Karpas-422 (cell line): ENCODE measurements at places on chromosomes 13 and 19.

DNA sequence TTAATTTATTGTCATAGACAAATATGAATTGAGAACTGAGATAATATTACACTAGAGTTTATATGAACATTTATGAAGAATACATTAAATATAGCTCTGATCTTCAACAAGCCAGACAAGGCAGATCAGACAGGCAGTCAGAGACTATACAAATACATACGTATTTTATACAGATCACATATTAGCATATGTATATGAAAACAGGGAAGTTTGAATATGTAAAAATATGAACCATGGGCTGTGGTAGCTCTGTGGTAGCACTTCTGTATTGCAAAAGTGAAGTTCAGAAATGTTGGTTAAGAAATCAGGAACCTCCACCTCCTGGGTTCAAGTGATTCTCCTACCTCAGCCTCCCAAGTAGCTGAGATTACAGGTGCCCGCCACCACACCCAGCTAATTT, 20.7 kb downstream of the GPR180 start:
- DNase-seq: no peak

DNA sequence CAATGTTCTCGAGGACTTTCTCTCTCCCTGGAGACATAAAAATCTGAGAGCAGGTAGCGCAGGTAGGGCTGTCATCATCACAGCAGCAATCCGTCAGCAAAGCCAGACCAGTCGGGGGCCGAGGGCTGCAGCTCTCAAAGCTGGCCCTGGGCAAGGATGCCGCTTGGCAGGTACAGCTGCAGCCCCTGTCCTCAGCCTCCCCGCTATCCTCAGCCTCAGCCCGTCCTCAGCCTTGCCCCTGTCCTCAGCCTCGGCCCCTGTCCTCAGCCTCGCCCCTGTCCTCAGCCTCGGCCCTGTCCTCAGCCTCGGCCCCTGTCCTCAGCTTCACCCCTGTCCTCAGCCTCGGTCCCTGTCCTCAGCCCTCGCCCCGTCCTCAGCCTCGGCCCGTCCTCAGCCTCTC, 10.9 kb downstream of the C13orf46 start:
- DNase-seq: no peak

DNA sequence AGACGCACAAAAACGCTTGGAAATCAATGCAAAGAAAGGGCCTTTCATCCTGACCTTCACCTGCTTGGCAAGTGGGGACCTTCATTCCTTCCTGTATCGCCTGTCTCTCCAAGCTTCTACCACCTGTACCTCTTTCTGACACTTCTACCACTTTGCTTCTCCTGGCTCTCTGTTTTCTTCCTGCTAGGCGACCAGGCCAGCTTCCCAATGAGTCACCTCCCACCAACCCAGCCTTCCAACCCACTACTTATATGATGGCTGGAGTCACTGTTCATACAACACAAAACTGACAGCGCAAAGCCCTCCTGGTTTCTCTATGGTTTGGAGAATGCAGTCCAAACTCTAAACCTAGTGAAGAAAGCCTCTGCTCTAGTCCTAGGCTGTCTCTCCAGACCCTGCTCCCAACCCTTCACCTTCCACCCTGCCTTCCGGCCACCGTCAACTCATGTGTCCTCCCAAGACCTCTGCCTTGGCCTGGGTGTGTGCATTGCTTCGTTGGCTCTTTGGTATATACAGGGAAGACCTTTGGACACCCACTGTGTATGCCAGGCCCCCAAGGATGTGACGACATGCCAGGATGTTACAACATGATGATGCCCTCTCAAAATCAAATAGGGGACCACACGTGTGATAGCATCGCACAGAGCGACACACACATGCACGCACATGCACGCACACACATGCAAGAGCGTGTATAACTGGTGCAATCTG, 148.5 kb downstream of the STK24 start:
- no peak for DNase-seq

- DNase-seq: no peak
These were observed 1063.5 kb upstream of the PCDH9 start for GRCh38 chr13:68293631-68294030.

- no peak for DNase-seq
These were observed 55.3 kb upstream of the SLITRK1 start for GRCh38 chr13:83937579-83937978.

- no peak for DNase-seq
These were observed 39.2 kb upstream of the FGF14 start for GRCh38 chr13:102441085-102441484.

DNA sequence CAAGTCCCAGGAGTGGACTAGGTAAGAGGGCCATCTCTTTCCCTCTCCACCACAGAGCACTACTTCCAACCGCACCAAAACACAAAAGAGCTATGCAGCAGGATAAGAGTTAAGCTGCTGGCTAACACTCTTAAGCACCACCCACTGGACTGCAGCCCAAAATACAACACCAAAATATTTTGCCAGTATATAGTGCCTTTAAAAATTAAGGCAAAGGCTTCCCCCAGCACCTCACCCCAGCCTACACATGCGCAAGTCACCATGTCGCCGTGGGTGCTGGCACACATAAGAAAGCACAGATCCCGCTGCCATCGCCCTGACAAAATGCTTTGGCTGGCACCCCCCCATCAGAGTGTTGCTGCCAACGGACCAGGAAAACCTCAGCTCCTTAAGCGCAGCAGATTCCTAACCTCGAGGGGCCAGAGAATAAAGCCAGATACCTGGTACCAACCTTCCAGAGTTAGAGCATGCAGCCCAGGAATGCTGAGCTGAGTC, 608.3 kb downstream of the PCDH17 start:
- DNase-seq: no peak

DNA sequence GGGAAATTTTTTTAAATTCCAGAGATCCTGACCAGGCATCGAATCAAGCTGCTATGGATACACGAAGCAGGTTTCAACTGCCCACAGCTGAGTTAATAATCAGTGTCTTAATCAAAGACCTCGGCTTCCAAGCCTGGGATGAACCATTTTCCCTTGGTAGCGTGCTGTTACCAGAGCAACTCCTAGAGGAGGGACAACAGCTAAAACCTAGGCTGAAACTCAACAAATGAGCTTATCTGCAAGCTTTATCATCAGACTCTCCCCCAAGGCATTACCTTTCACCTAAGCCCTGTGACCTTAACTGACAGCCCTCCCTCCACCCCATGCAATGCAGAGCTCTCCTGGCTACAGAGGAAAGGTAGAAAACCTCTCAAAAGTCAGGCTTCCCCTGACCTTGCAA, 39.7 kb downstream of the RCBTB1 start:
- no peak for DNase-seq

GRCh38 chr13:43243711-43244110, 220.3 kb downstream of the DNAJC15 start:
- DNase-seq: no peak

DNA sequence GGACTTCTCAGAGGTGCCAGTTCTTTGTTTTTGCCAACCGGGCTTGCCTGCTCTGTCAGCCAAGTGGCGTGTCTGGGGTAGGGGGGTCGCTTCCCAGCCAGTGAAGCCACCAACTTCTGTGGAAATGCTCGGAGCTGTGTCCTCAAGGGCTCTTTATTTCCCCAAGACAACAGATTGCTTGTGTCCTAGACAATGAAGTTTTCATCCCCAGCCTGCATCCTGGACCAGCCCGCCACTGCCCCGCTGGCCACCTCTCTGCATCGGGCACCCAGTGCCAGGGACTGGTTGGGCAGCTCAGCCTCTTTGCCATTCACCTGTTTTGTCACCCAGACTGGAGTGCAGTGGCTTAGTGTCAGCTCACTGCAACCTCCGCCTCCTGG, 3.7 kb downstream of the RAB11B start:
- no peak for DNase-seq

- no peak for DNase-seq
These were observed 65.7 kb downstream of the IPO5 start for GRCh38 chr13:98019186-98019585.

- DNase-seq: peak; percentile 96
These were observed 47.3 kb upstream of the SHKBP1 start for GRCh38 chr19:40529093-40529954.

- no peak for DNase-seq
These were observed 1.2 kb downstream of the CHST8 start for GRCh38 chr19:33622809-33623511.

DNA sequence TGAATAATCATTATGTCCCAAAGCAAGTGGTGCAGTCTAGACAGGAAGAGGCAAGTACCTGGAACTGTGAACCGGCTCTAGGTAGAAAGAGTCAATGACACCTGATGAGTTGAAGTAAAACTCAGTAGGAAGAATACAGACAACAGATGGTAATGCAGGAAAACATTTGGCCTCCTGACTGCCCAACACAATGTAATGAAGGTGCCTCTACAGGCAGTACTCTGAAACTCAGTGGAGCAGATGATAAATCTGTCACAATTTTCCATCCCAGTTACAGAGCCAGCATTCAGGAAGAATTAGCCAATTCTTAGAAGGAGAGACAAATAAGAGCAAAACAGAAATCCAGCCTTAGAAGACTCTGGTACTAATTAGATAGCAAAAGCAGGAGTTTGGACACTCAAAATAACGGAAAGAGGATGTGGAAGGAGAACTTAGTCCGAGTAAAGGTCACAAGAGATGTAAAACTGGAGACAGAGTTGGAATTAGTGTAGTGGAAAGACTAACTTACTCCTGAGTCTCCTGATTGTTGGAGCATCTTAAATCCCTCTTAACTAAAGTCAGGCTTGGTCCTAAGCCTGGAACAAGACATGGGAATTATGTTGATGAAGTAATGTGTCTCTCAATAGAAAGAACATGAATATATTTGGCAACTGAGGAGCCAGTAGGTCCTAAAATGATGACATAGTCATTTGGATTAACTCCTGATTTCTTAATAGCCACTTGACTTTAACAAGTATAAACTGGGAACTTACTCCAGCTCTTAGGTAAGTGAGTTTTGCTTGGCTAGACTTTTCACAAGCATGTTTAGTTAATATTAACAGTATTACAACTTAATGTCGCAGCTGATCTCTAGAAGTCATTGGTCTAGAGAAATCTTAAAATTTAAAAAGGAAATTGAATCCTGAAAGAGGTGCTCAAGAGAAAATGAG, 457.3 kb upstream of the MIR17HG start:
- no peak for DNase-seq

DNA sequence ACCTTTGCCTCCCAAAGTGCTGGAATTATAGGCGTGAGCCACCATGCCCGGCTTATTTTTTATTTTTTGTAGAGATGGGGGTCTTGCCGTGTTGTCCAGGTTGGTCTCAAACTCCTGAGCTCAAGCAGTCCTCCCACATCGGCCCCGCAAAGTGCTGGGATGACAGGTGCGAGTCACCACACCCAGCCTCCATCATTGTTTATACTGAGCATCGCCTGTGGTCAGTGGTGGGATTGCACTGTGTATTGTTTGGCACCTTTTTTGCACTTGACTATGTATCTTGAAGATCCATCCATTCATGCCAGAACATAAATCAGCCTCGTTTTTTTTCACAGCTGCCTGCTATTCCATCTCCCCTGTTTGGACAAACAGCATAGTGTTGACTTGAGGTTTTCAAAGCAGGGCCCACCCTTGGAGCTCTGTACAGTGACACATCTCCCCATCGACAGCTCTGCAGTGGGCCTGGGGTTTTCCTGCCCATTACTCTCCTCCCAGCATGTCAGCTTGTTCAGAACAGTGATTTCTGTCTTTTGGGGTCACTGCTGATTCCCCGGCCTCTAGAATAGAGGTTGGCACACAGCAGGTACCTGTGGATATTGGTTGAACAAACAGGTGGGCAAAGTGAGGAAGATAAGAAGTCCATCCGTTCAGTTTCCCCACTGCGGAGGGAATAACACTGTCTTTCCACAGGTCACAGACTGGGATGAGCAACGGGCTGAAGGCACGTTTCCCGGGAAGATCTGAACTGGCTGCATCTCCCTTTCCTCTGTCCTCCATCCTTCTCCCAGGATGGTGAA, 8.2 kb upstream of the UPK1A start:
- DNase-seq: peak; percentile 40

DNA sequence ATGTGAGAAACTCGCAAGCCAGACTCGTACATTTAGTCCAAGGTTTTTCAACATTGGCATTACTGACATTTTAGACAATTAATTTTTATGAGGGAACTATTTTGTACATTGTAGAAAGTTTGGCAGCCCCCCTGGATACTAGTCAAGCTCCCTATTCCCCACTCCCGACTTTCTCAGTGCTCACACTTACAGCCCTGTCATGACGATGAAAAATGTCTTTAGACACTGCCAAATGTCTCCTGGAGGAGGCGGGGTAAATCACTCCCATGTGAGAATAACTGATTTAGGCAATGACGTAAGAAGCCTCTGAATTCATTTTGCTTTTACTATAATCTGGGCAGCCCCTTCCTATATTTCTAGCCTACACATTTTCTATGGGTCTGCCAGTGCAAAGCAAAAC, 535.8 kb upstream of the KLHL1 start:
- no peak for DNase-seq

DNA sequence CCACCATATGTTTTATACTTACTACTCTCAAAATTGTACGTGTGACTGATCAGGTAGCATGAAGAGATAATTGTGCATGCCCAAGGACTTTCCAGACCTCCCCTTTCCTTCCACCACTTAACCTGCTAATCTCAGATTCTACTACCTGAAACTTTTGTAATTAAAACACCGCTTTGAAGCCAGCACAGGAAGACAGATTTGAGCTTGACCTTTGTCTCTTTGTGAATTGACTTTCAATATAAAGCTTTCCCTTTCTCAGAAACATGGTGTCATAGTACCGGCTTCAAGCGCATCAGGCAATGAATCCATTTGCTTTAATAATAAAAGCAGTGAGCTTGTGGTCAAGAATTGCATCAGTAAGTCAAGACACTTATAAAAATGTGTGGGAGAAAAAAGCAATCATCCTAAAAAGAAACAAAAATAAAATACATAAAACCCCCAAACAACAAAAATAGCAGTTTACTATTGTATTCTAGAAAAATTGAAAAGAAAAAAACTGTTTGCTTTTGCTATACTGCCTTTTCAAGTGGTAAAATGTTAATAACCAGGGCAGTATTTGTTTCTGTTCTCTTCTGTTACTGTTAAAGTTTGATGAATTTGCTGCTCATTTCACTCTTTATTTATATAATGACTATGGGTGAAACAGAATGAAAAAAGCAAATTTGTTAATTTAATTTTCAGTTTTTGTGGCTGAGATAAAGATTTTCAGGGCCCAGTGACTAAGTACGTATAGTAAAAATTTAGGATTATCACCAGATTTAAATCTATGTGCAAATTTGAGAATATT, 2075.3 kb downstream of the PCDH9 start:
- DNase-seq: peak; percentile 43

DNA sequence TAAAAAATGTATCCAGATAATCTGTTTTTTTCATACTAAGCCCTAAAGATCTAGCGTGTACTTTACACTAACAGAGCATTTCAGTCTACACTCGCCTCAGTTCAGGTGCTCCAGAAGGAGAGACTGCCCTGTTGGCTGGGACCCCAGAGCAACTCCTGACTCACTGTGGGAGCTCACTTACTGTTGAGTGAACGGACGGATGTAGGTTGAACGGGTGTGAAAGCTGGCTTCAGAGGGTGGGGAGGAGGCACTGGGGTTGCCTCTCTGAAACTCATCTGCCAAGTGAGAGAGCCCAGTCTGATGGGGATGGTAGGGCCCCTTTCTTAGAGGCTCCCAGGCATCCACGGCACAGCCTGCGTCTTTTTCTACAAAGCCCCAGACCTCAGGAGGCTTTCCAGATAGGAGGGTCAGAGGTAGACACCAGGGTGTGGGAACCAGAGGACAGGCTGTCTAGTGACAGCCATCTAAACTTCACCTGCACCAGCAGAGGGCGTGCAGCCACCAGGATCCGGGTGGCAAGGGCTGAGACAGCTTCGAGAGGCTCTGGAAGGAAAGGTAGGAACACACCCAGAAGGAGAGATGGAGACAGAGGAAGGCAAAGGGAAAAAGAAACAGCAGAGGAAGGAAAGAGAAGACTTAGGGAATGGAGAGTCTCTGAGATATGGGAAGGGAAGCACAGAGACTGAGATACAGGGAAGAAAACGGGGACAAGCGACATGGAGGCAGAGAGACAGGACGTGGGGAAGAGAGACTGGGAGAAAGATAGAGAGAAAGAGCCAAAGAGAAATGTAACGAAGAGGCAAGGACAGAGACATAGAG, 3.7 kb downstream of the KASH5 start:
- DNase-seq: peak; percentile 95
